Activated CD4-positive, alpha-beta T cell treated with anti-CD3 and anti-CD28 coated beads, Interleukin-2, amount 50 U/mL, for 1 hour (primary cell): ENCODE measurements at places on chromosomes 4 and X.

DNA sequence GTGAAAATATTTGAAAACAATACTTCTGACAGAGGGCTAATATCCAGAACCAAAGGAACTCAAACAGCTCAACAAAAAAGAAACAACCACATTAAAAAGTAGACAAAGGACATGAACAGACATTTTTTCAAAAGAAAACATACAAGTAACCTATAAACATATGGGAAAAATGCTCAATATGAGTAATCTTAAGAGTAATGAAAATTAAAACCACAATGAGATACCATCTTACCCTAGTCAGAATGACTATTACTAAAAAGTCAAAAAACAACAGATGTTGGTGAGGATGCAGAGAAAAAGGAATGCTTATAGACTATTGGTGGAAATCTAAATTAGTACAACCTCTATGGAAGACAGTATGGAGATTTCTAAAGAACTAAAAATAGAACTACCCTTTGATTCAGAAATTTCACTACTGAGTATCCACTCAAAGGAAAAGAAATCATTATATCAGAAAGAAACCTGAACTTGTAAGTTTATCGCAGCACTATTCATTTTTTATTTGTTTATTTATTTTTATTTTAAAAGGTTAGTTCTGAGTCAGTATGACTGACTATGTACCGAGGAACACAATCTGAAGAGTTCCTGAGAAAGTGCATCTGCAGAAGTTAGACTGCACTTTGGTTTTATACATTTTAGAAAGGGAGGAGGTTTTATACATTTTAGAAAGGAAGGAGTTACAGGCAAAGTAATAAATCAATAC, 231.3 kb downstream of the INPP4B start:
- DNase-seq: no peak

- DNase-seq: no peak
Measured at GRCh38 chr4:124890522-124890921, 178.0 kb upstream of the ANKRD50 start.

DNA sequence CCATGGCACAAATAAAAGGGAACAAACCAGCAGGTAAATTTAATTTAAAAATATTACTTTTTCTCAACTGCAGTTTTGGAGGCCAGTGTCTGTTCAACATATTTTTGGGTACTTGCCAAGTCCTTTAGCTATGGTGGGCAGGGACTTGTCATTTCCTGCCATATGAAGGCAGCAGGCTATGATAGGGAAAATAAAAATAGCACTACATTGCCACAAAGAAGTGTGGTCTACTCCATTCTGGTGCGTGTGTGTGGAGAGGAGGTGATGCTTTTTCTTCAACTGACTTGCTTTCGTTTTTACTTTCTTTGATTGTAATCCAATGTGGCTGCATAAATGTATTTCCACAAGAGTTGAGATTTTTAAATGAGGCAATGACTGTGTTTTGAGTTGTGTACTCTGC, 17.2 kb downstream of the GPR174 start:
- no peak for DNase-seq

- no peak for DNase-seq
Measured at GRCh38 chrX:119942831-119943184, 743 bp downstream of the NKAP start.

DNA sequence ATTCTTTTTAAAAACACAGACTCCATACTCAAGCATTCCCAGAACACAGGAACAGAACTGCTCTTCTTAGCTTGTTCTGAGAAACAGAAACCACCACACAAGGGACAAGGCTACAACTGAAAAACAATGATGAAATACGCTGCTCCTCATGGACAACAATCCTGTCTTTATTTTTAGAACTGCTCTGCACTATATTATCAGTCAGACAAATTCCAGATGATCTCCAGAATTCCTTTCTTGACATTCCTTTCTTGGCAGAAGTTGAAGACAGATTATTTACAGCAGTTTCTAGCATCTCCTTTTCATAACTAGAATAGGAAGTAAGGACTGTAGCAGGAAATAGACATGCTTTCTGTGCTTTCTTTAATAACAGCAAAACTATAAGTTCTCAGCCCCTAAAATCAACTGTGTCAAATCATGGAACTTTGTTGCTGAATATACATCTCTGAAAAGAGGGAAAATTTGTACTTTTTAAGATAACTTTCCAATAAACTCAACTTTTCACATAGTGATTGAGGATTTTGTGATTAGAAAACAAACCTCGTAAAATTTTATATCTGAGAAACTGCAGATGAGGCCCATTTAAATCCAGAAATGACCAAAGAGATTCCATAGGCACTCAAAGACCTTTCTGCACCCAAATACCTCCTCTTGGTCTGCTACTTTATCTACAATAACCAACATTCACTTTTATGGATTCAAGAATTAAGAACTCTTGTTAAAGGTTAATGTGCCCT, 35.9 kb downstream of the ANTXR2 start:
- DNase-seq: no peak
